Stimulated activated CD4-positive, alpha-beta T cell treated with anti-CD3 and anti-CD28 coated beads, TNF-alpha, amount 100 ng/mL, for 1 hour (primary cell): ENCODE measurements at places on chromosomes 4 and X.

- no peak for DNase-seq
Observed at GRCh38 chr4:110296892-110297291, 98.5 kb upstream of the ELOVL6 start.

- no peak for DNase-seq
Observed at GRCh38 chr4:80235451-80235850, 31.0 kb upstream of the FGF5 start.

DNA sequence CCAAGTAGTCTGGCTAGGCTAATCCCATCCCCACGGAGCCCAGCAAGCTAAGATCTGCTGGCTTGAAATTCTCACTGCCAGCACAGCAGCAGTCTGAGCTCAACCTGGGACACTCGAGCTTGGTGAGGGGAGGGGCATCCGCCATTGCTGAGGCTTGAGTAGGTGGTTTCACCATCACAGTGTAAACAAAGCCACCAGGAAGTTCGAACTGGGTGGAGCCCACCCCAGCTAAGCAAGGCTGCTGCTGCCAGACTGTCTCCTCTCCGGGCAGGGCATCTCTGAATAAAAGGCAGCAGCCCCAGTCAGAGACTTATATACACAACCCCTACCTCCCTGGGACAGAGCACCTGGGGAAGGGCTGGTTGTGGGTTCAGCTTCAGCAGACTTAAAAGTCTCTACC is 639.6 kb downstream of the IQCM start:
- DNase-seq = no peak

GRCh38 chrX:19725641-19726040 is 161.8 kb downstream of the SH3KBP1 start:
- DNase-seq = no peak

DNA sequence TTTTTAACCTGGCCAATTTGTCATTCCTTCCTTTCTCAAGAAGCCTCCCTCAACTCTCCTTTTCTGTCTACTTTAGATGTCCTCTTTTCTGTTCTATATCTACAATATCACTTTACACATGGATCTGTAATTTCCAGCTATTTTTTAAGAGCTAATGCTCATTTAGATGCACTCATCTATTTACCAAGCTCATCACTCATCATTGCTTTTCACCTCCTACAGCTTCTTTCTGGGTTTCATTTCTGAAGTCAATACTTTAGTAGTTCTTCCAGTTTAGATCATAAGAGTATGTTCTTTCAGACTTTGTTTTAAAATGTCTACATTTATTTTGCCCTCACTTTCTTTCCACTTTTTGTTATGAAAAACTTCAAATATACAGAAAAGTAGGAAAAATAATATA is 466.9 kb downstream of the MID1IP1 start:
- DNase-seq = no peak

GRCh38 chrX:19772096-19772821 is 115.1 kb downstream of the SH3KBP1 start:
- no peak for DNase-seq

GRCh38 chr4:6785572-6785925 is 3.0 kb downstream of the KIAA0232 start:
- no peak for DNase-seq

DNA sequence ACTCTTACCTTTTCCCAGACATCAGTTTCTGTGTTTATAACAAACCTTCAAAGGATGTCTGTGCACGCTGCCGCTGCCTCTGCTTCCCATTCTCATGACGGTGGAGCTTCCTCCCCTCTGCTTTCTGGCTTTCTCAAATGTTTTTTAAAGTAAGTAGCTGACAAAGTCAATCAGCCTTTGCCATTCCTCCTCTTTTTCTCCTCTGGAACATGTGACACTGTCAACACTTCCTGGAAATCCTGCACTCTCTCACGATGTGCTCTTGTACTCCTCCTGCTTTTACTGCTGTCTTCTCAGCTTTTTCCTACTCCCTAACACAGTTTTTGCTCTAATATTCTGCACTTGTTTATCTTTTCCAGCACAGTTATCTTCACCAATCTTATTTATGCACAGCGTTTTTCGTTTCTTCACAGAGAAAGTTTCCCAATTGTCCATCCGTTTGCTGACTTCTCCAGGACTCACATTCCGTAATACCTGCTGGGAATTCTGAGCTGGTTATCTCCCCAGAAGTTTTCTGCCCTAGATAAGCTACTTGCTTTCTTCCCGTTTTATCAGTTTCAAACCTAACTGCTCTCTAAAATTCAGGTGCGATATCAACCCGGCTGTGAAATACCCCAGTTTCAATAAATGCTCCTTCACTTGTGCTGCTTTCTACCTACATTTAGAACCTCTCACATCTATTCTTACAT is 465.6 kb upstream of the AGA start:
- DNase-seq = no peak

DNA sequence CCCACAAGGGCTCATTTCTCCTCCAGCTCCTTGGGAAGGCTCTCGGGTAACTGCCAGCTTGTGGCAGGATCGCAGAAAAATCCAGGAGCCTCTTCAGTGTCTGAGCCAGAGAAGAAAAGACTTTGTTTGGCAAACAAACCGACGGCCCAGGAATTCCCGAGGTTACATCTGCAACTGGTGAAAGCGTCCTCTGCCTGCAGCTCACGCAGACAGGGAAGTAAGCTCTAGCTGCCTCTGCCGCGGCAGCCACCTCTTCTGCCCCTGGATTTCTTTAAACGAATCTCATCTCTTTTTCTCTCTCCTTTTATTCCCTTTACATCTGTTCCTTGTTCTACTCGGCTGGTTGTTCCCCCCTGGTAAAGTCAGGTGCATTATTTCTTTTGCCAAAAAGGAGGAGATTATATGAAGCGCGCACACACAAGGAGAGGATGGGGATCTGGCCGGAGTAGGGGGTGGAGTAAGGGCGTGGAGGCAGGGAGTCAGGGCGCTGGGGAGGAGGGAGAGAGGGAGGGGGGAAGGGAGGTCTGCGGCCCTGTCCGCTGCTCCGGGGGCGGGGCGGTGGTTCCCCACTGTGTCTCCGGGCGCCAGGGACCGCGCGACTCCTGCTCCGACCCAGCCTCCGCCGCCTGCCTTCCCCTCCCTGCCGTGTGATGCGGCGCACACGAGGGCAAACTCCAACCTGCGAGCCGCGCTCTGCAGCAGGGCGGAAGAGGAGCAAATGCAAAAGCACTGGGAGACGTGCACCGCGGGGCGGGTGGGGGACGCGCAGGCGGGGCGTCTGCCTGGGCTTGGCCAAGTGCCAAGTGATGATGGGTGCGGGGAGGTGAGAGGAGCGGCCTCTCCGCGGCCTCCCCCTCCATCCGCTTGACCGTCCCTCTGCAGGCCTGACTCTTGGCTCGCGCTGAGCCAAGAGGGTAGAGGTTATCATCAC is at the start of gene DCHS2:
Gene DCHS2 (minus strand): TSS at position 459 of the 931 bp plus-strand sequence. CDS start 444 bp downstream, at position 15.
- DNase-seq = no peak

DNA sequence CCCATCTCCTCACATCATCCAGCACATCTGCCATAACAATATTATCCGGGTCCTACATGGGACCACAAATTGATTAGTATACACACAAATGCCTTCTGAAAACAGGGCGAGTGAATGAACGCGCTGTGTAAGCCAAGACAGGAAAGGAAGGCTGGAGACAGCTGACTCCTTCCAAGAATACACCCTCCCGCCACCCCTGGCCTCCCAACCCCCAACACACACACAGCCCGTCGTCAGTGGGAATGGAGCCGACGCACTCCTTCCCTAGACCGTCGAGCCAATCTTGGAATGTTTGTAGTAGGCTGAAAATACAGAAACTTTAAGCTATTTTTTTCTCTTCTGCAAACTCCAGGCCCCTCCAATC is 319 bp upstream of the MAGEH1 start:
- no peak for DNase-seq

DNA sequence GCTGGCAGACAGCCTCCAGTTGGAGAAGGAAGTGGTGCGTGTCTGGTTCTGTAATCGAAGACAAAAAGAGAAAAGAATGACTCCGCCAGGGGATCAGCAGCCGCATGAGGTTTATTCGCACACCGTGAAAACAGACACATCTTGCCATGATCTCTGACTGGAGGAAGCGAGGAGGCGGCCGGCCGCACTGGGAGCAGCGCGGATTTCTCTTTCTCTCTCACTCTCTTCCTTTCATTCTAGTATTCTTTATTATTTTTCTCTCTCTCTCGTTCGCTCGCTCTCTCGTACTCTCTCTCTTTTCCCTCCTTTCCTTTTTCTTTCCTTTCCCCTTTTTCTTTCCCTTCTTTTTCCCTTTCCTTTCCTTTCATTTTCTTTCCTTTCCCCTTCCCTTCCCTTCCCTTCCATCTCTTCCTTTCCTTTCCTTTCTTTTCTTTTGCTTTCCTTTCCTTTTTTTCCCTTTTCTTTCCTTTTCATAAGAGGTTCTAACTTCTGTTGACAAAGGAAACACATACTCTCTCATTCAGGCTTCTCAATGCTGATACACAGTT is 1.2 kb downstream of the POU3F4 start:
- DNase-seq = no peak
